ENCODE measurements at places on chromosomes 16 and 17.

- no peak for DNase-seq
Observed at GRCh38 chr16:78333808-78334207, 234.4 kb downstream of the WWOX start.

DNA sequence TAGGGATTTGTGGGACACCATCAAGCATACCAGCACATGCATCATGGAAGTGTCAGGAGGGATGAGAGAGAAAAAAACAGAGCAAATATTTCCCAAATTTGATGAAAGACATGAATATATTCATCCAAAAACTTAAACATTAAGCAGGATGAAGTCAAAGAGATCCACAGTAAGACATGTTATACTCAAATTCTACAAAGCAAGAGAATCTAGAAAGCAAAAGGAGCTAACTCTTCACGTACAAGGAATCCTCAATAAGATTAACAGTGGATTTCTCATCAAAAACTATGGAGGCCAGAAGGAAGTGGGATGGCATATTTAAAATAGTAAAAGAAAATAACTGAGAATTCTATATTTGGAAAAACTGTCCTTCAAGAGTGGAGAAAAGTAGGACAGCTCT is 374.8 kb downstream of the ZFHX3 start:
- DNase-seq, result no peak

GRCh38 chr17:37829592-37830123 is 84.8 kb upstream of the HNF1B start:
- no peak for DNase-seq

DNA sequence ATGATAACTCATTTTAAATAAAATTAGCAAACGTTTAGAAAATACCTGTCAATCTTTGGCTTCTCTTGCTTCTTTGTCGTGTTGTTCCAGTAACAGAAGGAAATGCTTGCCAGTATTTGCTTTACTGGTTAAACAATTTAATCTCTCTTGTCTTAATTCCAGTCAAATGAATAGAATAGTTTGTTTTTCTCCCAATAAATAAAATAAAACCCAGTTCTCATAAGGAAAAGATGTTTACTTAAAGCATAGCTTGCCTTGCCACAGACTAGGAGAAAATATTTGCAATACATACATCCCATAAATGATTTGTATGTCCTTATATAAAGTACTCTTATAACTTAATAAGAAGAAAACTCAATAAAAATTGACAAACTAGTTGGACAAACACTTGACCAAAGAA is 43.9 kb upstream of the TEKT3 start:
- DNase-seq, result no peak

- no peak for DNase-seq
Observed at GRCh38 chr16:88141580-88141979, 190.3 kb downstream of the BANP start.

DNA sequence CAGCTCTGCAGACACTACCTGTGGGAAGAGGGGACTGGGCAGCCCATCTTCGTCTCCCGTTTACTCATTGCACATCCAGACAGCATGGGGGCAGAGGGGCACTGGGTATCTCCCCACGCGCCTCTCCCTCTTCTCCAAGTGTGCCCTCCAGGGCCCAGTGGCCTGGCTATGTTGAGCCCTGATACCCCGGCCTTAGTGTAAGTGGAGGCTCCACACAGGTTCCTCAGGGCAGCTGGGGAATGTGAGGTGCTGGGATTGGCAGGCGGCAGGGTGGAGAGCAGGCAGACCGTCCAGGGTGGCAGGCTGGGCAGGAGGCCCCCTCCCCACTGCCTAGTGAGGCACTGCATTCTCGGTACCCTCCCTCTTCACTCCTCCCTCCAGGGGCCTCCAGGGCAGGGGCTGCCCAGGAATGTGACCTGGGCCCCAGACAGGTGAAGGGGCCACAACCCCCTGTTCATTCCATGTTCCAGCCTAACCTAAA is 13.2 kb upstream of the NAGLU start:
- DNase-seq, result no peak

GRCh38 chr17:65750631-65751115 is 189.2 kb upstream of the AXIN2 start:
- peak; percentile 31 for DNase-seq

DNA sequence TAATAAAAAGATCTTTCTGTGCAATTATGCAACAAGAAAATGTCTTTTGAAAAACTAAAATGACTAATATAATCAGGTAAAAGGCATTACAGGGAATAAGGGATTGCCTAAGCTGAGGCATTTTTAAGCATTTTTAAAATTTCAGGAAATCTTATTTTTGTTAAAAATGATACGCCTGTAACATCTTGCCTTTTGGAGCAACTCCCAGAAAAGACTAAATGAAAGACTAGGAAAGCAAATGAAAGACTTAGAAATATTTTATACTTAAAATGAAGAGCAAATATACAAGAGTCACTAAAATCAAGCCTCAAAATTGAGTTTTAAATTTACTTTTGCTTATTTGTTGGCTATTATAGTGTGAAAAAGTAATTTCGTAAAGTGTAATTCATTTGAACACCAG is 55.8 kb downstream of the DUSP14 start:
- no peak for DNase-seq

- no peak for DNase-seq
Observed at GRCh38 chr16:49431591-49432290, 58.1 kb downstream of the C16orf78 start.

DNA sequence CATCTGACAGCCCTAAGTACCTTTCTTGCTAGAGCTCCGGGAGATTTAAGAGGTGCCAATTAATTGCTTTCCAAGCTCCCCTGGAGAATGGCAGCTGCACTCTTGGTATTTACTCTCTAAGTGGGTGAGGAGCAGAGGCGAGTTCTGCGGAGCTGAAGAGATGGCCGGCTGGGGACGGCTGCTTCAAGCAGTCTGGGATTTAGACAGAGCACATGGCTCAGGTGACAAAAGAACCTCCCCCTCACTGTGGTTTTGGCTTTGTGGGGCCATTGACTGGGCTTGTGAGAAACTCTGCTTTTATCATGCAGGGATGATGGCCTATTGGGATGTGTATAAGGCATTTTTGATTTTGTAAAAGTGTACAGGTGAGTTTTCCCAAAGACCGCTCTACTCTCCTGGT is 239.3 kb upstream of the EEF2KMT start:
- no peak for DNase-seq

DNA sequence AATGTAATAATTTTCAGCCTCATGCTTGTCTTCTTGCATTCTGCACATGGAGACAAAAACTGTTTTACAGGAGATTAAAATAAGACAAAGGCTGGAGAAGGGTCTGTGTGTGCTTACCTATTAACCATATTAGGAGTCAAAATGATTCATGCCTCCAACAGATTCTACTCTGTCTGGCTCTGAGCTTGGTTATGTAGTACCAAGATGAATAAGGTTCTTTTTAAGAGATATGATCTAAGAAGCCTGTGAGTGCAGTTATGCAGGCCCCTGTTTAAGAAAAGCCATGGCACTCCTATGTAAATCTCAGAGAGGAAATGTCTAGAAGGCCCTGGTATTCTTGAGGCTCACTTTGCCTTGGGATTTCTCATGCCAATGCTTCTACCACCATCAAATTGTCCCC is 486.6 kb upstream of the CDH11 start:
- DNase-seq, result no peak

DNA sequence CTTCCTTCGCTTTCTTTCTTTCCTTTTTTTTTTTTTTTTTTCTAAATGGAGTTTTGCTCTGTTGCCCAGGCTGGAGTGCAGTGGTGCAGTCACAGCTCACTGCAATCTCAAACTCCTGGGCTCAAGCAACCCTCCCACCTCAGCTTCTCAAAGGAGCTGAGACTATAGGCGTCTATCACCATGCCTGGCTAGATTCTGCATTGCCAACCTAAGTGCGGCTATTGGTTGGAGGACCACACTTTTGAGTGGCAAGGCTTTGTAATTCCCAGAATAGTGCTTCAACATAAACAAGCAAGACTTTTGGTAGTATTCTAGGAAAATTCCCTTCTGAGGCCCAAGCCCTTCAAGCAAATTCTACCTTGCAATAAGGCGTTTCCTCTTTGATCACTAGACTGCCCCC is 107.8 kb downstream of the YPEL2 start:
- DNase-seq, result no peak

- DNase-seq, result no peak
Observed at GRCh38 chr17:82924812-82925211, 85.0 kb upstream of the ZNF750 start.

- DNase-seq, result no peak
Observed at GRCh38 chr16:21203155-21203797, 8.1 kb downstream of the ZP2 start.

DNA sequence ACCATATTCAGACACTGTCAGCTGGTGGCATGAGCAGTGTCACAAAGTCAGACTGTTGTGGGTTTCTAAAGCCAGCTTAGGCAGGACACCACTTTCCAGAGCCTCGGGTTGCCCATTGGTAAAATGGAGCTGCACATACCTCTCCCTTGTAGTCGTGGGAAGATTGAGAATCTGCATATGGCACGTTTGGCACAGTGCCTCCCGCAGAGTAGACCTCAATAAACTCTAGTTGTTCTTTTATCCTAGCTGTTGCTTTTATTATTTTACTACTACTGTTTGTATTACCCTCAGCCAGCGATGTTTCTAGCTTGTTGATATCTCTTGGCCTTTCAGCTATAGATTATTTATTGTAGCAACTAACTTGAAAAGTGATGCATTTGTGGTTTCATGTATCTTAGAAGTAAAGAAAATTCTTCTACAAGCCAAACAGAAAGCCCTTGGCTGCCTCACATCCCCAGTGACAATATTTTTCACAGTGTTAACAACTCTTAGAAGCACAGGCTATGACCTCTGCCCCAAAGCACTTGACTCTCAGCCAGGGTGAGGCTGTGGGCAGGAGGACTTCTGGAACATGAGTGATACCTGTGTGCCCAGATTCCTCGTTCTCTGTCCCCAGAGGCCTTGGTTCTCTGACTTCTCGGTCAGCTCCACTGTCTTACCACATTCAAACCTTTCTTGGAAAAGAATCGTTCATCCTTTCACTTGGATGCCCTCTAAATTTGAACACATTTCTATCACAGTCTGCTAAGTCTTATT is 351.6 kb downstream of the SNX29 start:
- DNase-seq, result no peak
